Left ventricle myocardium inferior (tissue), 1 donor: ENCODE measurements at places on chromosomes 16 and 17.

- peak overlapping the region; percentile 90 for H3K4me3 ChIP-seq
- H3K27ac ChIP-seq: peak overlapping the region; percentile 97
- H3K27me3 ChIP-seq: no peaks in the 10 kb centered on the region
Measured at GRCh38 chr16:20740007-20740883, 1.4 kb downstream of the THUMPD1 start.

DNA sequence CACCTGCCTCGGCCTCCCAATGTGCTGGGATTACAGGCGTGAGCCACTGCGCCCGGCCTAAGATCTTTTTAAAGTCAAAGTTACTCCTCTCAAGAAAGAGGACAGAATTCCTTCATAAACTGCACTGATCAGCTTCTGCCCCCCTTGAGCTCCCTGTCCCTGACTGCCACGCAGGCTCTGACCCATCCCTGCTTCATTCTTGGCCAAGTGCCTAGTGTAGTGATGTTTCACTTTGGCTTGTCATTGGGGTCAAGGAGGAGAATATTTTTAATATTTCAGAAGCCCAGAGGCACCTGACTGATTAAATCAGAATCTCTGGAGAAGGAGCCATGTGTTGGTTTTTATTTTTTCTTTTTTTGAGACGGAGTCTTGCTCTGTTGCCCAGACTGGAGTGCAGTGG lies 9.1 kb downstream of the MRM1 start:
- DNase-seq: no peak
- peaks cover 24% of the 10 kb centered on the region for H3K27me3 ChIP-seq
- no peaks in the 10 kb centered on the region for H3K36me3 ChIP-seq
- H3K4me1 ChIP-seq: peaks cover 9% of the 10 kb centered on the region
- no peak overlapping the region for H3K4me3 ChIP-seq
- H3K27ac ChIP-seq: no peak overlapping the region

GRCh38 chr16:85492295-85492864 lies 120.7 kb upstream of the GSE1 start:
- no peaks in the 10 kb centered on the region for H3K27me3 ChIP-seq
- peak overlapping the region; percentile 82 for H3K27ac ChIP-seq
- no peak for DNase-seq
- H3K4me1 ChIP-seq: peaks cover 33% of the 10 kb centered on the region

DNA sequence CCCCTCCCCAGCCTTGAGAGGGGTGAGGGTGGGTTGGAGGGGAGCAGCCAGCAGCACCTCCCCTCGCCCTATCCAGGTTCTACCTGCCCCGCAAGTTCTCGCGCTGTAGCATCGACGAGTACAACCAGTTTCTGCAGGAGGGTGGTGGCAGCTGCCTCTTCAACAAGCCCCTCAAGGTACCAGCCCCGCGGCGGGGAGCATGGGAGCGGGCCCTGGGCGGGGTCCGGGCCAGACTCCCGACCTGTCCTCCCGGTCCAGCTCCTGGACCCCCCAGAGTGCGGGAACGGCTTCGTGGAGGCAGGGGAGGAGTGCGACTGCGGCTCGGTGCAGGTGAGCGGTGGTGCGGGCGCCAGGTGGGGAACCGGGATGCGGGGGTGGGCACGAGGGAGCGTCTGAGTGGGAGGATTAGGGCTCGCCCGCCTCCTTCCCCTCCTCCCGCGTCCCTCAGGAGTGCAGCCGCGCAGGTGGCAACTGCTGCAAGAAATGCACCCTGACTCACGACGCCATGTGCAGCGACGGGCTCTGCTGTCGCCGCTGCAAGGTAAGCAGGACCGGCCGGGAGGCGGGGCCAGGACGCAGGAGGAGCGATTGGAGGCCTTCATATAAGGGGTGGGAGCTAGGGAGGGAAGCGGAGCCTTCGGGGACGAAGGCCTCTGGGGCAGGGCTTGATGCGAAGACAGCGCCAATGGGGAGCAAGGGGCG lies 16.5 kb downstream of the ADAM11 start:
- H3K27me3 ChIP-seq: peaks cover 25% of the 10 kb centered on the region
- H3K4me3 ChIP-seq: peak overlapping the region; percentile 79
- H3K27ac ChIP-seq: peak overlapping the region; percentile 60
- H3K4me1 ChIP-seq: peaks cover 36% of the 10 kb centered on the region
- H3K36me3 ChIP-seq: no peaks in the 10 kb centered on the region
- peak; percentile 96 for DNase-seq

- H3K27ac ChIP-seq: no peak overlapping the region
- H3K4me1 ChIP-seq: peaks cover 63% of the 10 kb centered on the region
- no peaks in the 10 kb centered on the region for H3K27me3 ChIP-seq
- H3K4me3 ChIP-seq: no peak overlapping the region
- H3K36me3 ChIP-seq: peaks cover 32% of the 10 kb centered on the region
Measured at GRCh38 chr17:79049821-79050220, 24.8 kb upstream of the ENGASE start.

DNA sequence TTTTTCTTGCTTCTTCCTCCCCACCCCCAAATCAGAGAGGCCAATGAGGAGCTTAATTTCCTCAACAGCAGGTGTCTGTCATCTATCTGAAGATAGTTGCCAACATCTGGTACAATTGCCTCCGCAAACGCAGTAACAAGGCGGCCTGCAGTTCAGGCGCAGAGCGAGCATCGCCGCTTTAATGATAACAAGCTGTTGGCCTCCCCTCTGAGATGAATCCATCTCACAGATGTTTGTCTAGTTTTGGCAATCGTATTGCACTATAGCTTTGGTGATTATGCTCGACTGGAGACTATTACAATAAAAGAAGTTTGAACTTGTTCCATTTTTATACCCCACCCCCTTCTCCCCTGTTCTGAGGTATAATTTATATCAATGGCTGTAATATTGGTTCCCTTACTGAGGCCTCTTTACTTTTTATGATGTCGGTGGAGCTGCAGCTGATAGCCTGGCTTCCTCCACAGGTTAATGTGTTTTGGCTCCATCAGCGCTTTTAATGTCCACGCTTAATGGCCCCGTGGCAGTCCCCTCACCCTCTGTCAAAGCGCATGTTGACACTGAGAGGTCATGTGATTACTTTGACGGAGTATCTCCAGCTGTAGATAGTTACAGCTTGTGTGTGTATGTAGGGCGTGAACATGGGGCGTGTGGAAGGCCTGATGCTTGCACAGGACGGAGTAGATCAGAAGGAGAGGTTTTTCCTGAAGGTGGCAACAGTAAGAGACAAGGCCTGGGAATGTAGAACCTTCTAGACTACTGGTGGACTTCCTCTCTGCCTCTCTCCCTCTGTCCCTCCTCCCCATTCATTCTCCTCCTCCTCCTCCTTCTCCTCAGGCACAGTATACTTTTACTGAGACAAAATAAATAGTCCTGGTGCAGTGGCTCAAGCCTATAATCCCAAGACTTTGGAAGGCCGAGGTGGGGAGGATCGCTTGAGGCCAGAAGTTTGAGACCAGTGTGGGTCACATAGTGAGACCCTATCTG lies 164.7 kb downstream of the MSI2 start:
- H3K27ac ChIP-seq: no peak overlapping the region
- no peak for DNase-seq
- no peaks in the 10 kb centered on the region for H3K36me3 ChIP-seq

GRCh38 chr17:44398692-44399691 lies 9.5 kb upstream of the ITGA2B start:
- H3K27ac ChIP-seq: no peak overlapping the region
- no peaks in the 10 kb centered on the region for H3K27me3 ChIP-seq
- no peaks in the 10 kb centered on the region for H3K4me1 ChIP-seq
- H3K4me3 ChIP-seq: no peak overlapping the region
- DNase-seq: no peak

DNA sequence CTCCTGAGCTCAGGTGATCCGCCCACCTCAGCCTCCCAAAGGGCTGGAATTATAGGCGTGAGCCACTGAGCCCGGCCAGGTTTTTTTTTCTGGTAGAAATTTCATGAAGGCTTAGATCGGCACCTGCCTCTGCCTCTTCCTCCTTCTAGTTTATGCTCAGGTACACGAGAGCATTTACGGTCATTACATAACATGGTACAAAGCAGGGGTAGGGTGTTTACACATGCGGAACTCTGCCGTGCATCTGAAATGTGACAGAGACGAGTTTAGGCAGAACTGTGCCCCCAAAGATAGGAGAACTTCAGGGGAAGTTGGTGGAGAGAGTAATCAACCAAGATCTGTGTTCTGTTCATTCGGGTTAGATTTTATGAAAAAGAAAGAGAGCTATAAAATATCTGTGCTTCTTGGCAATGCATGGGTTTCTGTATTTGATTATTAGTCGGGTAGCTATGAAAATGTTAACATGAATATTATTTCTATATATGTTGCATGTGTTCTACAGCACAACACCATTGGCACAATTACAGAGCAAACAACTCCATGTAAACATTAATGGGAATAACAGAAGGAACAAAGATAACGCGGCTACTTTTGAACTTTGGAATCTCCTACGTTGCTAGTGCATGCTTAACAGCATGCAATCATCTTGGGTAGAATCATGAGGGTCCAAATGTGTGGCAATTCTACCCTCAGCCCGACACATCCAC lies 23.5 kb upstream of the MAP2K6 start:
- no peaks in the 10 kb centered on the region for H3K4me1 ChIP-seq
- no peaks in the 10 kb centered on the region for H3K36me3 ChIP-seq
- no peak overlapping the region for H3K4me3 ChIP-seq
- H3K27me3 ChIP-seq: peaks cover 8% of the 10 kb centered on the region
- no peak for DNase-seq

DNA sequence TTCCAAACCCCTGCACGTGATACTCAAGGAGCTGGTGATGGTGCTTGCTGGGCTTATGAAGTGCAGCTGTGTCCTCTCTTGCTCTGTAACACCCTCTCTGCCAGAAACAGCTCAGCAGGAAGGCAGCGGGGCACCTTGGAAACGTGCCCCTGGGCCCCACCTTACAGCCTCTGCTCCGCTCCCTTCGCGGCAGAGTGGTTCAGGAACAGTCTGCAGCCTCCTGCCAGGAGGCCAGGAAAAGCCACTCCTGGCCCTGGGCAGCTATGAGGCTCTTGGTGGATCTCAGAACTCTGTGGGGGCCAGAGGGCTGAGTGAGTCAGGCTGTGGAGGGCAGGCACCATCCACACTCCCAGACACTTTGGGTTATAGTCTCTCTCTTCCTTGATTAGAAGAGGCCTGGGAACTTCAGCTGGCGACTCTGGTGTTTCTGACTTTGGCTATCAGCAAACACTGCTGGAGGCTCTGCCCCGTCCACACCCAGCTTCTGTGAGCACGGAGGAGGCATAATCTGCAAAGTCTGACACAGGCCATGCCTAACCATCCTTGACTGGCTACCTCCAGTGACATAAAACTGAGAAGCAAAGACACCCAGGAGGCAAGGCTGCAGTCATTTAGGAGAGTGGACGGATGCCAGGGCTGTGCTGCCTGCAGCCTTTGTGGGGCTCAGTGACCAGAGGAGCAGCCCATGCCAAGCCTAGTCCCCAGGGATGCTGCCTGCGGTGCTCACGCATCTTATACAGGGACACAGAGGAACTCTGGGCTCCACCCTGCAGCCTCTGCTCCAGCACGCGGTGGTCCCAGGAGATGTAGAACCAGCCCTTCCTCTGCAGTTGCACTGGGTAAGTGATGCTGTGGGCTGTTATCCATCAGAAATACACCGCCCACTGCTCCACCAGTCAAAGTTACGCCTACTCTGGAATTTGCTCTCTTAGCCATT lies 65.3 kb downstream of the METRNL start:
- H3K4me3 ChIP-seq: no peak overlapping the region
- no peak overlapping the region for H3K27ac ChIP-seq
- no peaks in the 10 kb centered on the region for H3K36me3 ChIP-seq
- DNase-seq: no peak
- no peaks in the 10 kb centered on the region for H3K27me3 ChIP-seq
- peaks cover 12% of the 10 kb centered on the region for H3K4me1 ChIP-seq

DNA sequence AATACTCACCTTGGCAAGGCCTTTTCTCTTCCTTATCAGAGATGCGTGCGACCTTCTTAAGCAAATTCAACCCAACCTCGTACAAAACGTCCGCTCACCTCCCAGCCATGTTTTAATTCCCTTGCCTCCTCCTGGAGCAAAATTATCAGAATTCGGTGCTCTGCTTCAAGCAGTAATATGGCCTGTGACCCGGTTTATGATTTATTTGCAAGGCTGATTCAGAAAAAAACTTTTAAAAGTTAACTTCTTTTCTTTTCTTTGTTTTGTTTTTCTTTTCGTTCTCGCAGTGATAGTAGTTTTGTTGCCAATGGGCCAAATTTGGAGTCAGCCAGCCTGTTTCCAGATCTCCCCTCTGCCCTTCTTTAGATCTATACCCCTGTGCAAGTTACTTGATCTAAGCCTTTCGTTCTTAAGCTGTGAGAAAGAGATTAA lies at the start of gene PHLPP2:
Gene PHLPP2 (minus strand): TSS at position 382 of the 432 bp plus-strand sequence. CDS start 9,906 bp downstream, outside the sequence.
- H3K4me3 ChIP-seq: peak within 1 kb of the TSS; percentile 90
- H3K36me3 ChIP-seq: no peaks in the 10 kb centered on the region
- H3K27me3 ChIP-seq: no peaks in the 10 kb centered on the region

- no peak for DNase-seq
- no peaks in the 10 kb centered on the region for H3K27me3 ChIP-seq
- no peak overlapping the region for H3K4me3 ChIP-seq
- no peaks in the 10 kb centered on the region for H3K36me3 ChIP-seq
- H3K27ac ChIP-seq: peak overlapping the region; percentile 87
- peaks cover 88% of the 10 kb centered on the region for H3K4me1 ChIP-seq
Measured at GRCh38 chr17:4510618-4510941, 11.9 kb downstream of the SPNS2 start.

- no peaks in the 10 kb centered on the region for H3K27me3 ChIP-seq
- peaks cover 91% of the 10 kb centered on the region for H3K4me1 ChIP-seq
- peak overlapping the region; percentile 74 for H3K4me3 ChIP-seq
- no peak for DNase-seq
- no peaks in the 10 kb centered on the region for H3K36me3 ChIP-seq
Measured at GRCh38 chr16:8865145-8865882, 3.5 kb downstream of the CARHSP1 start.

DNA sequence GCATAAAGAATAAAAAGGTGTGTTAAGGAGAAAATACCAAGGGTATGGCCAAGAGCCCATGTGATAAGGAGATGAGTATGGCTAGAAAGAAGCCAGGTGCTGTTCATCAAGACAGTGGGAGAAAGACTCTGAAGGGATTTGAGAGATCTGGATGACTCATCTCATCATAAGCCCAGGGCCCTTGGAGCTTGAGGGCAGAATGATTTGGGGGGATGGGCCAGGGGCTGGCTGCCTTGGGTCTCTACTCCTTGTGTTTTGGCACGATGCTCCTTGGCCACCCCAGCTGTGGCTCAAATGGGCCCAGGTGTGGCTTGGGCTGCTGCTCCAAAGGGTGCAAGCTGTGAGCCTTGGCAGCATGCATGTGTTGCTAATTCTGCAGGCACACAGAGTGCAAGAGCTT lies 14.5 kb upstream of the TNFRSF13B start:
- H3K4me1 ChIP-seq: peaks cover 16% of the 10 kb centered on the region
- H3K27me3 ChIP-seq: no peaks in the 10 kb centered on the region
- DNase-seq: no peak
- H3K4me3 ChIP-seq: no peak overlapping the region
- no peaks in the 10 kb centered on the region for H3K36me3 ChIP-seq

DNA sequence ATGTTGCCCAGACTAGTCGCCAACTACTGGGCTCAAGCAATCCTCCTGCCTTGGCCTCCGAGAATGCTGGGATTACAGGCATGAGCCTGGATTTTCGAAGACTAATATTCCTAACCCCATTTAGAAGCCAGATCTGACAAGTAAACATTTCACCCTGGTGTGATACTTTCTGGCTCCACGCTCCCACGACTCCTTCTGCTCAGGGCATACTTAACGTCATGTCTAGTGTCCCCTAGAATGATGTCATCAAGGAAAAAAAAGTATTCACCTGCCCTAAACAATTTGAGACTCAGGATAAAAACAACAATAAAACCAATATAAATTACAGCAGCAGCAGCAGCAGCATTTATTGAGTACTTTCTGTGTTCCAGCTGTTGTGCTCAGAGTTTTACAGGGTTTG lies 13.2 kb downstream of the ITGB3 start:
- H3K27ac ChIP-seq: peak overlapping the region; percentile 5
- H3K4me1 ChIP-seq: peaks cover 38% of the 10 kb centered on the region
- no peaks in the 10 kb centered on the region for H3K27me3 ChIP-seq
- H3K4me3 ChIP-seq: no peak overlapping the region
- H3K36me3 ChIP-seq: no peaks in the 10 kb centered on the region
